ENCODE measurements at places on chromosomes 2 and 18. TPM values are rescaled to one million over a fixed set of nuclear protein-coding genes. Genes with fewer than 3 reads are reported as not detected.

VWC2L gene
- not detected for total RNA-seq

SLC14A1 gene
- total RNA-seq = not detected

SLC35F6 gene
- total RNA-seq = 47.5 TPM

- no peaks in the 10 kb centered on the region for H3K4me1 ChIP-seq
- H3K27me3 ChIP-seq = no peaks in the 10 kb centered on the region
- no peaks in the 10 kb centered on the region for H3K36me3 ChIP-seq
- DNase-seq = no peak
- H3K27ac ChIP-seq = no peak overlapping the region
Observed at GRCh38 chr2:41283079-41283775, 764.6 kb upstream of the PKDCC start.

All from upper lobe of left lung (tissue), 6 donors.